ENCODE measurements at places on chromosomes 5 and 9.

- DNase-seq: no peak
Observed at GRCh38 chr5:1502046-1502736, 21.6 kb downstream of the LPCAT1 start.

- no peak for DNase-seq
Observed at GRCh38 chr9:88737876-88738275, 202.9 kb downstream of the NXNL2 start.

GRCh38 chr9:34557426-34558321, 31.9 kb downstream of the CNTFR start:
- no peak for DNase-seq

DNA sequence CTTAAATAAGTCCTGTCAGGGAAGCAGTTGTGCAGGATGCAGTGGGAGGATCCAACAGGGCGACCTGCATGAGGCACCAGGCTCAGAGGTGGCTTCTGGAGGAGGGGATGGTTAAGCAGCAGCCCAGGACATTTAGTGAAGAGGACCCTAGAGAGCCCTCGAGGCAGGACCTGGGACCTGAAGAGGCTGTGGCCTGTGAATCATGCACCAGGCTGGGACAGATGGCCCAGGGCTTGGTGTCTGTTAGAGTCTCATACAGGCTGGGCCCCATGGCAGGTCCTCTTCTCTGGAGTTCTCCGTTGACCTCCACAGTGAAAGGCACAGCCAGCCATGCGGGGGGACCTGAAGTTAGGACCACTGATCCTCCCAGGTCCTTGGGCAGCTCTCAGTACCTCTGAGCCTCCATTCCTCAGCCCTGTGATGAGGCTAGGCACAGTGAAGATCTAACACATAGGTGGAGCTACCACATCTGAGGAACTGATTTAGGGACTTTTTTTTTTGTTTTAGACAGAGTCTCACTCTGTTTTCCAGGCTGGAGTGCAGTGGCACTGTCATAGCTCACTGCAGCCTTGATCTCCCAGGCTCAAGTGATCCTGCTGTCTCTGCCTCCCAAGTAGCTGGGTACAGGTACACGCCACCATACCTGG, 60.8 kb upstream of the GARNL3 start:
- no peak for DNase-seq

DNA sequence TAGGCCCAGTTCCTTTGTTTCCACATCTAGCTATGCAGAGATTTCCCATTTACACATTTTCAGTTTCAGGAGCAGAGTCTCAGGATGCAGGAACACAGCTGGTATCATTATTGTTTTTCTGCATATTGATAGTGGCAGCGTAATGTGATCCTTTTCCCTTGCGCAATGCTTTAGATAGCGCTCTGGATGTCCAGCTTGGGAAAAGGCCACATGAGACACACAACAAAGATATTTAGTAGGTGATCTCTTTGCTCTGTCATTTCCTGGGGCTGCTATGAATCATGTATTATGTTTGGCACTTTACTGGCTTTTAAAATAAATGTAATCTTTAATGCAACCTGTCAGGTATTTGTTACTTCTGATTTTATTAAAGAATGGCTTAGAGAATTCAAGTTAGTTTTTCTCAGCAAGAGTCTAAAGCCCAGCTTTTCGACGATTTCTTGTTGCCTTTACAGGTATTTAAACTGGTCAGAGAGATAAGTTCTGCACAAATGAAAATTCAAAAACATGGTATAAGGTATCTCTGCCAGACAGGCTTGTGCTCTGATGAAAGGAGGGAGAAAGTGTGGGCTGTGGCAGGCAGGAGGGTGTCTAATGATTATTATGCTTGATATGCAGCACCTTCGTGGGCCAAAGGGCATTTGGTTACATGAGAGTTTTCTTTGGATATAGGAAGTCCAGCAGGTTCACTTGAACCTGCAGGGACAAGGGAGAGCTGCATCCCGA, 42.2 kb downstream of the PTTG1 start:
- DNase-seq: no peak

GRCh38 chr9:116674210-116674980, 12.7 kb upstream of the TRIM32 start:
- no peak for DNase-seq

- no peak for DNase-seq
Observed at GRCh38 chr9:74331607-74332006, 165.5 kb upstream of the RORB start.

- DNase-seq: no peak
Observed at GRCh38 chr5:127417528-127417927, 99.9 kb upstream of the PRRC1 start.

- peak; percentile 47 for DNase-seq
Observed at GRCh38 chr5:175829813-175830585, 41.4 kb upstream of the CPLX2 start.

DNA sequence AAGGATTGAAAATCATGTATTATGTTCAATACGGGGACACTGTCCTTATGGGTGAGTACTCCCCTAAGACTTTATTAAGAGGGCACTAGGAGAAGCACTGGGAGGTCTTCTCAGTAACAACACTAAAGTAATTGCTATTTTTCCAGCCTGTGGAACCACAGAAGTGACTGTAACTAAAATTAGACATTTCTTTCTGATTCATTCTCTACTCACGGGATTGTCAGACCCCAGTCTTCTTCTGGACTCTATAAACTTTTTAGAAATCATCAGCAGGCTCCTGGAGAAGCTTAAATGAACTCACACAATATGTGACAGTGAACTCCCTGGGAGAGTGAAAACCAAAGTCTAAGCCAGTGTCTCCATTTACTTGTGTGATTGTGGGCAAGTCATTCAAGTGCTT, 14.5 kb downstream of the TLR4 start:
- DNase-seq: no peak

DNA sequence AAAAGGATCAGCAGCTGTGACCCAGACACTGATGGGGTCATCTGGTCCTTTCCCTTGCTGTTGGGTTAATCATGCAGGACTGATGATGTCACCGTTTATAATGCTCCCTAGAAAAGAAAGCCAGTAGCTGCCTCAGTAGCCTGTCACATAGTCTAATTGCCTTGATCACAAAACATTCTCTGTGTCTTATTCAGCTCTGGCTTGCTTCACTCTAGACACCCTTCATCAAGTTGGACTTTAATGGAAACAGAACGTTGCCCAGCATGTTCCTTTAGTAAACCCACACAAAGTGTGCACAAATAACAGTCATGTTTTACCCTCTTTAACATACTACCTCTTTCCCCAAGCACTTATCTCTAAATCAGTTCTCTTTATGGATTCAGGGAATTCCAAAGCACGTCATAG, 170.8 kb downstream of the SGCD start:
- no peak for DNase-seq

- DNase-seq: no peak
Observed at GRCh38 chr5:146849694-146850303, 28.8 kb downstream of the PPP2R2B start.

DNA sequence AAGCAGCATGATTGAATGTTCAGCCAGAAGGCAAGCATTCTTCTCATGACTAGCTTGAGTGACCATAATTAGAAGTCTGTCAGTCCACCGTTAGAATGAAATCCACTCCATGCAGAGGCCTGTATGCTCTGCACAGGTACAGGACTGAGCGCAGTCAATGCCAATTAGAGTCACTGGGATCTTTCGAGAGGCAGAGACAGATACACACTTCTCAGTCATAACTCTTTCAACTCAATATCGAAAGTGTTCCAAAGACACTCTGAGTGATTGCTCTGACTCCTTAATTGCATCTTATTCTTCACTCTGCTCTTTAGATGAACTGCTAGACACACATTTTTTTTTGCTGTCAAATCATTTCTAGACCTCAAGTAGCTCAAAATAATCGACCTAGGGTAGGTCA, 203.6 kb downstream of the GABRB2 start:
- no peak for DNase-seq

DNA sequence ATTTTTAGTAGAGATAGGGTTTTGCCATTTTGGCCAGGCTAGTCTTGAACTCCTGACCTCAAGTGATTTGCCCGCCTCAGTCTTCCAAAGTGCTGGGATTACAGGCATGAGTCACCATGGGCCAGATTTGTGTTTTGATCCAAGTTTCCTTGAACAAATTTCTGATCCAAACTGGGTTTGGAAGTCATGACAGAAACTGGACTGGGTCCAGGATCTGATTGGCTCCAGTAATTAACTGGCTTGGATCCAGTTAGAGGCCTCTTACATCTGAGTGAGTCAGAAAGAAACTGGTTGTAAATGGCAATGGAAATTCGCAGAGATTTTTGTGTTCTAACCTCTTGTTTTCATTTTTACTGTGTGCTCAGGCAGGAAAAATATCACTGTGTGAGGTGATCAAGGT, 141.6 kb downstream of the SLC25A46 start:
- DNase-seq: no peak

DNA sequence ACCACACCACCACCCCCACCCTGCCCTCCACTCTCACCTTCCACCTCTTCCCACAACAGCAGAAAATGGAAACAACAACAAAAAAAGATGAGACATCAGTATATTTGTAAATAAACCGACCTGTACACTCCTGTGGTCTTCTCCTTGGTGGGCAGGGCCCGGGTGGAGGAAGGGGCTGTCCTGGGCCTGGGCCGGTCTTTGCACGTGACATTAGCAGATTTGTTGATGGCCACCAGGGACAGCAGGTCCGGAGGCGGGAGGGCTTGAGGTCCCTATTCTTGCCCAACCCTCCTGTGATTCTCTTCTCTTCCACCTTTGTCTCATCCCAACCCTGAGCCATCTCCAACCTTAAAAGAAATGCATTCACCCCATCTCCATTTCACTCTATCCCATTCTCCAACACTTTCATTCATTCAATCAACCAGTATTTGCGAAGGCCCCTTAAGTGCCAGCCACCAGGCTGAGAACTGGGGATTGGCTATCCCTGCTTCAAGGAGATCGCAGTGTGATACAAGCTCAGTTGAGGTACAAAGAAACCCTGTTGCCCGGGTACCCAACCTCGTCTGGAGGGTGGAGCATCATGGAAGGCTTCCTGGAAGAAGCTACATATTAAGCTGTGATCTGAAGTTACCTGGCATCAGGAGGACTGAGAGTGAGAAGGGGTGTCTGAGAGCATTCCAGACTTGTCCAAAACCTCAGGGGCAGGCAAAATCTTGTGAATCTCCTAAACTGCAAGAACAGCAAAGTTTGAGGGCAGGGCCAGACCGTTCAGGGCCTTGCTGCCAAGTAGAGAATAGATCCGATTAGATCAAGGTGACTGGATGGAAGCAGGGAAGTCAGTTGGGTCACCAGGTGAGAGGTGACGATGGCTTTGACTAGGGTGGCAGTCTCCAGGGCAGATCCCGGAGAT, 87.4 kb downstream of the LMX1B start:
- DNase-seq: no peak

- no peak for DNase-seq
Observed at GRCh38 chr5:108295578-108296368, 86.1 kb downstream of the FBXL17 start.

- no peak for DNase-seq
Observed at GRCh38 chr5:122896598-122897282, 51.3 kb downstream of the SNX24 start.

DNA sequence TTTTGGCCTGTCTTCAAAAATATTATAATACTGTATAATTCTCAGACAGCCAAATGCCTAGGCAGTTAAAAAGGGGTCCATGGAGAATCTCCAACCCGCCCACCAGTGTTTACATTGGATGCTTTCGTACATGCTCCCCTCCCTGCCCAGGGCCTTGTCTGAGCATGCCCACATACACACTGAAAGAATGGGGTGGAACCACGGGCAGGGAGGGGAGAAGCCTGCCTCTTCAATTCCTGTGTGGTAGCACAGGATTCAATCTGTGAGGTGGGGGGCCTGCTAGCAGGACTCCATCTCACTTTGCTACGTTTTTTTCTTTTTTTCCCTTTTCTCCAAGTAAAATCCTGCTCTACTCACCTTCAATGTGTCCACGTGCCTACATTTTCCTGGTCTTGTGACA, 314.7 kb upstream of the GRAMD2B start:
- DNase-seq: no peak

- no peak for DNase-seq
Observed at GRCh38 chr9:13063880-13064459, 215.5 kb downstream of the MPDZ start.

DNA sequence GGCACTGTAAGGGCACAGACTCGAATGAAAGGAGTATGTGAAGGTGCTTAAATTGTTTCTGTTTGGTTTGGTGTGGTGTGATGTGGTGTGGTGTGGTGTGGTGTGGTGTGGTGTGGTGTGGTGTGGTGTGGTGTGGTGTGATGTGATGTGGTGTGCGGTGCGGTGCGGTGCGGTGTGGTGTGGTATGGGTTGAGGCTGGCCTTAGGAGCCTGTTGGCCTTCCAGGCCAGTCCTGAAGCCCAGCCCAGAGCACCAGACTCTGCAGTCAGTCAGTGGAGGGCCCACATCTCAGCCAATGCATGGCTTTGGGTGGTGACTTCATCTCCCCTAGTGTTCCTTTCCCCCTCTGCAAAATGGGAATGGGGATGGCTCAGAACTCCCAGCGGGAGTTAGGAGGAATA, 85.8 kb downstream of the KCNIP1 start:
- DNase-seq: no peak

- DNase-seq: no peak
Observed at GRCh38 chr9:109264877-109265587, 55.8 kb downstream of the EPB41L4B start.

DNA sequence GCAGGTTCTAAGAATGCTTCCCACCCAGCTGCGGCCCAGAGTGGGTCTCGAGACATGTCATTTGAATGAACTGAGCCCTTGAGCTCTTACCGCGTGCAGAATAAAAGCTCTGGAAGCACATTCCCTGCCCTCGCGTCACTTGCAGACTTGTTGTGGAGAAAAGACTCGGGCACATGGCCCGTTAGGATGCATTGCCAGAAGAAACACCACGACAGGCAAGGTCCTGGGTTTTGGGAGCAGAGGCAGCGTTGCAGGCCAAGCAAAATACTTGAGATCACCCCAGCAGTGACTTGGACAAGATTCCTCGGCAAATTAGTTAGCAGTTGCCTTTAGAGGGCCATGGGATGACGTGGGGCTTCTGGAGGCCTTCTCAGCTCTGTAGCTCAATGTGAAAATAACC, 170.8 kb upstream of the MSX2 start:
- no peak for DNase-seq

DNA sequence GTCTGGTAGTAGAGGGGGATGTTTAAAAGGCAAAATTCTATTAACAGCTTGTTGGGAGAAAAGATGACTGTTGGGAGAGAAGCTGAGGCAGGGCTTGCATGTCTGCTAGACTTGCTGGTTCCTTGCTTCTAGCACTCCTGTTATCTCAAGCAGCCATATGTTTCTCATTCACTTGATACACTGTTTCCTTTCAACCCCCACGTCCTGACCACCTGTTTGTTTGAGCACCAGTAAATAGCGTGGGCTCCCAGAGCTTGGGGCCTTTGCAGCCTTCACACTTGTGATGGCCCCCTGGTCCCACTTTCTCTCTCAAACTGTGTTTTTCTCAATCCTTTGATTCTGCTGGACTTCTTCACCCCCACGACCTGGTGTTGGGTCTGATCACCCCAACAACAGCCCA, 111.7 kb upstream of the TMEM161B start:
- no peak for DNase-seq

- DNase-seq: no peak
Observed at GRCh38 chr5:129904667-129905472, 605 bp downstream of the CHSY3 start.

- DNase-seq: no peak
Observed at GRCh38 chr9:5140151-5140550, 45.3 kb downstream of the INSL6 start.

GRCh38 chr5:172939071-172939470, 20.2 kb upstream of the RPL26L1 start:
- no peak for DNase-seq
